ENCODE measurements at places on chromosomes 4 and X.

GRCh38 chrX:19639813-19640462, 124.6 kb upstream of the MAP3K15 start:
- DNase-seq, result no peak

DNA sequence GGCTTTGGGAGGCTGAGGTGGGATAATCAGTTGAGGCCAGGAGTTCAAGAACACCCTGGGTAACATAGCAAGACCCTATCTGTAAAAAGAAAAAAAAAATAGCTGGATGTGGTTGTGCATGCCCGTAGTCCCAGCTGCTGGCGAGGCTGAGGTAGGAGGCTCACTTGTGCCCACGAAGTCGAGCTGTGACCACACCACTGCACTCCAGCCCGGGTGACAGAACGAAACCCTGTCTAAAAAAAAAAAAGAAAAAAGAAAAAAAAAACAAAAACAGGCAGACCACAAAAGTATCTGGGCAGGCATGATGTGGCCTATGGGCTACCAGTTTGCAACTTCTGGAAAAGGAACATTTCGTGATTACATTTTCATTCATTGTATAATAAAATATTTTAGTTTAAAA, 38.1 kb upstream of the RASGEF1B start:
- DNase-seq, result no peak

- DNase-seq, result no peak
Measured at GRCh38 chr4:188194421-188194820, 55.2 kb downstream of the TRIML1 start.

DNA sequence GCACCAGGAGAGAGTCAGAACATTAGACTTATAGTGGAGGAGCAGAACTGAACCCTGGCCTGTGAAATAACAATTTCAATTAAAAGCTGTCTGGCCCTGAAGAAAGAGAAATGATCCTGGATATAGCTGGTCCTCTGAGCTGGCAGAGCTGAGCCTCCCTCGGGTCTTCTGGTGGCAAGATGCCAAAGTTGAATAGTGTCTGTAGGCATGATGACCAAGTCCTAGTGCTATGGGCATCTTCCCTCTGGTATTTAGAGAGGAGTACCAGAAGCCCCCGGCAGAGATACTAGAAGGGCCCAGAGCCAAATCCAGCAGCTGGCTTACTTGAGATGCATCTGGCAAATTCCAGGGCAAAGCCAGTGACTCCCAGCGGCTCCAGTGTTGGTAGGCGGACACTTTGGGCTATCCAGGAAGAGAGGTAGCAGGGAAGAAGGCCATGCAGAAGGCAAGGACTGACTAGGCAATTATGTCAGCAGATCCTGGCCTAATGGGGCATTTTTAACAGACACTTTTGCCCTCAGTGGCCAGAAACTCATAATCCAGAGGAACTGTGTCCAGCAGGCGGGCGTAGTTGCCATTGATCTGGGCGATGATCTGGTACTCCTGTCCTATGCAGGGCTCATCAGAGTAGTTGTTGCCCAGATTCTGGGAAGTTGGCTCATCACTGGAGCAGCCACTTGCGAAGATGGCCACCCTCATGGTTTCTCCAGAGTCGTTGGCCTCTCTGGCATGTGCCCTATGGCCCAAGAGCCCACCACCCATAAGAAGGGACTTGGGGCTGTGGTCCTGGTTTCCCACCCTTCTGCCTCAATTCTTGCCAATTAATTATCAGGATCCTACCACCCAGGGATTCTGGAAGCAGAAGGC, 17.9 kb downstream of the VSIG4 start:
- DNase-seq, result no peak

DNA sequence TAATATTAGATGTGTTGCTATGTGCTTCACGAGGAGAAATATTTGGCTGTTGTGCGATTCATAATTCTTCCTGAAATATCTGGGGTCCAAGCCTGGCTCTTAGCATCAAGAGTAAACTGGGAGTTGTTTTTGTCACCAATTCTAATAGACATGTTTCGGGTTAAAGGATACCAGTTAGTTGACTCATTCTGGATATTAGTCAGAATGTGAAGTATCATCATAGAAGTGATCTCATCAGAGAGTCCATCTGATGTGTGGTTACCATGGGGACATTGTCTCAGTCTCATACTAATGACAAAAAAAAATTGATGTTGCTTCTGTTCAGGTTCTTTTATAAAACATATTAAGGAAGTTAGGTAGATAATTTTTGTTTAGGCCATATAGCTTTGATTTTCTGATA, 57.2 kb upstream of the MTMR1 start:
- no peak for DNase-seq

GRCh38 chr4:76058888-76059426, 15.6 kb upstream of the ART3 start:
- DNase-seq, result no peak

DNA sequence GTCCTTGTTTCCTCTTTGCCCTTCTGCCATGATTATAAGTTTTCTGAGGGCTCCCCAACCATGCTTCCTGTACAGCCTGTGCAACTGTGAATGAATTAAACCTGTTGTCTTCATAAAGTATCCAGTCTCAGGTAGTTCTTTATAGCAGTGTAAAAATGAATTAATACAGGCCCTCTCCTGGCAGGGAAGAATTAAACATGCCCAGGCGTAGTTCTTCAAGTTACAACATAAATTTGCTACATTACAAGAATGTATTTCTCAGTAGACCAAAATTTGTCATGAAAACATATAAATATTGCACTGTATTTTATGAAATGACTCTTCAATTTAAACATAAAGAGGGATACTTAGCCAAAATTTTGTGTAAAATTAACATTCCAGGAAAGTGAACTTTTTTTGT, 1089.9 kb upstream of the PCDH10 start:
- no peak for DNase-seq

DNA sequence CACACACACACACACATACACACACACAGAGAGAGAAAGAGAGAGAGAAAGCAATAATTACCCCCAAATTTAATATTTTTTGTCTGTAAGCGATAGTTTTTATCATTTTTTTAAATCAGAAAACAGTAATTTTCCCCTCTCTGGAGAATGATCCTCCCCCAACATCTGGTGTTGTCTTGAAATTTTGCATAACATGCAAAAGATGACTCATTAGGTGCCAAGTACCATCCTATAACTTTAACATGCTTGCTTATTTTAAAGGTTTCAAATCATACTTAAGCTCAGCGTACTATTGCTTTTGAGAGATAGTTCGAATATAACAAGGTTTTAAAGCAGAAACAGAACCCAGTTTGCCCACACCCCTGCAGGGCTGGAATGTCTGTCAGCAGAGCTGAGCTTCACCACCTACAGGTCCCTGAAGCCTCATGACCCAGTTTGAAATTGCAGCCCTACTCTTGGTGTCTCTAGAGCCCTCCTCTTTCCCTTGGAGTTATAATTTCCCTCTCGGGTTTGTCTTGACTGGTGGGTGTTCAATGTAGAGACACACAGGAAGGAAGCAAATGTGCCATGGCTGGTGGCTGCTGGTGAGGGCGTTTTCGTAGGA, 175.0 kb upstream of the HS3ST1 start:
- no peak for DNase-seq

Measured in vagina (tissue), 2 donors.